ENCODE measurements at places on chromosomes 2 and 18. TPM values are rescaled to one million over a fixed set of nuclear protein-coding genes. Genes with fewer than 3 reads are reported as not detected.

- no peaks in the 10 kb centered on the region for H3K27me3 ChIP-seq
- no peak overlapping the region for H3K4me3 ChIP-seq
- H3K36me3 ChIP-seq = no peaks in the 10 kb centered on the region
- H3K27ac ChIP-seq = no peak overlapping the region
- H3K4me1 ChIP-seq = peaks cover 19% of the 10 kb centered on the region
Measured at GRCh38 chr2:109421101-109421500, 192.7 kb downstream of the SEPTIN10 start.

DNA sequence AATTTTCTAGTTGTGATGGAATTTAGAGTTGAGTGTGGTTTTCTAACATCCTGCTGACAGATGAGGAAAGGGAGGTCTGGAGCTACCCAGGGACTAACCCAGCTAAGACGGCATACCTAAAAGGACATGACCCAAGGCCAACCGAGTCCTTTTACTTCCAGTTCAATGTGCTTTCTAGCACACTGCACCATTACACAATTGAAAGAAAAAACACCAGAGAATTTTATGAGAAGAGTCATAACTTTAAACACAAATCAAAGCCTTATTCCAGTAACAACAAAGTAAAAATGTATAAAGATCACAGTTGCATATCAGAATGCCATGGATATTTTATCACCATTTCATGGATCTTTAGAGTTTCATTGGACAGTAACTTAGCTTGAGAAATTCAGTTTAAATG is 480.3 kb downstream of the MEIS1 start:
- H3K36me3 ChIP-seq = no peaks in the 10 kb centered on the region
- H3K27ac ChIP-seq = no peak overlapping the region
- H3K27me3 ChIP-seq = no peaks in the 10 kb centered on the region
- no peaks in the 10 kb centered on the region for H3K4me1 ChIP-seq

- peaks cover 38% of the 10 kb centered on the region for H3K4me1 ChIP-seq
- H3K27ac ChIP-seq = no peak overlapping the region
- H3K27me3 ChIP-seq = no peaks in the 10 kb centered on the region
- DNase-seq = no peak
- no peaks in the 10 kb centered on the region for H3K36me3 ChIP-seq
- no peak overlapping the region for H3K4me3 ChIP-seq
Measured at GRCh38 chr2:12700989-12701388, 15.7 kb upstream of the TRIB2 start.

DNA sequence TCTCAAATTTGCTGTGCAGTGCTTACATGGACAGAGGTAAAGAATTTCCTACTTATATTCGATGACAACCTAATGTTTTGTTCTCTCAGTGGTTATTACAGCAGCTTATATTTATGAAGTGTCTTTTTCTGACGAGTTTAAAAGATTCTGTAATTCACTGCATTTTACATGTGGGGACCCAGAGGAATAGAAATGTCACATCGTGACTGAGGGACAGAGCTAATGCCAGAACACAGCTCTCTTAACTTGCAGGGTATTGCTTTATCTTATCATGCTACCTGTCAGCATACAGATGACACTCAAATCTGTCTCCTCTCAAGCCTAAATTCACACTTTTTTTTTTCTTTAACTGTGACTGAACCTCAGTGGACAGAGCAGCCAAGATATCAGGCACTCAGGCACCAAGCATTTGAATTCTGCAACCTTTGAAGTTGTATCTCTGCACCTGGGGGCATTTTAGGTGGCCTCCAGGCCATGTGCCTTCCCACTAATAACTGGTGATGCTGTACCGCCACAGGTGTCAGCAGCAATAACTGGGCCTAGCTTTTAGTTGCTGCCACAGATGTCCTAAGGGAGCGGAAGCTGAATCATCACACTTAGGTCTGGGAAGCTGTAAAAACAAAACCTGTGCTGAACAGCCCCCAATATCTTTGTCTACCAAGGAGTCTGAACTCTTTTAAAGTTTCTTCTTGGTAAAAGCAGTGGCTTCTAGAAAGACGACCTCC is 315.8 kb upstream of the NRP2 start:
- no peaks in the 10 kb centered on the region for H3K27me3 ChIP-seq
- H3K4me1 ChIP-seq = no peaks in the 10 kb centered on the region
- no peaks in the 10 kb centered on the region for H3K36me3 ChIP-seq
- H3K4me3 ChIP-seq = no peak overlapping the region
- H3K27ac ChIP-seq = no peak overlapping the region

DNA sequence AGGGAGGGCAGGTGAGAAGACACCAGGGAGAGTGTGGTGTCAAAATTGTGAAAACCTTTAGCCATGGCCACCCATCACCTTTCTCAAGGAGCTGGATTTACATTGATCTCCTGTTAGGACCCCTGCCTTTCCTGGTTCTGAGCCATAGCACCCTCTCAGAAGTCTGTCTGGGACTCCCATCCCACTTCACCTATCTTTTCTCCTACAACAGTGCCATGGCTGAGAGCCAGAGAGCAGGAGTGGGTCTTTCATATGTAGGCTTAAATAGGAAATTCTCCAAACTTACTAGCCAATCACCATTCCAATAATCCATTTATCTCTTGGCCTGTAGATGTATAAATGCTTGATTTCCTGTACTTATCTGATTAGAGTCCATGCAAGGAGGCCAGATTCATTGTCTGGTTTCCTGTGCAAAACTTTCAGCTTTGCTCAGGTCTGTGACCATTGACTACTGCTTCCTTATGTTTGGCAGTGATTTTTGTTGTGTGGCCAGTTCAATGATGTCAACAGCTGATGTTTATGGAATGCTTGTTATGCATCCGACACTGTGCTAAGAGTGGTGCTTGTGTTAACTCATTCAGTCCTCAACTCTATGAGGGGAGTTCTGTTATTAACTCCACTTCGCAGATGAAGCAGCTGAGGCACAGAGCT is 57.6 kb upstream of the IGFBP5 start:
- no peak for DNase-seq
- no peaks in the 10 kb centered on the region for H3K27me3 ChIP-seq
- no peaks in the 10 kb centered on the region for H3K4me1 ChIP-seq
- no peak overlapping the region for H3K4me3 ChIP-seq

The PPP1R1C gene
- not detected for total RNA-seq

The OLA1 gene
- 43.6 TPM for total RNA-seq

The C1GALT1C1L gene
- total RNA-seq = not detected

The DSG1 gene
- not detected for total RNA-seq

The MDH1B gene
- not detected for total RNA-seq

All from stomach (tissue), 19 donors.